ENCODE measurements at places on chromosomes 7 and 10. TPM values are rescaled to one million over a fixed set of nuclear protein-coding genes. Genes with fewer than 3 reads are reported as not detected.

The PNLIP gene
- 0.57 TPM for polyA plus RNA-seq

The MCM7 gene
- 88.3 TPM for polyA plus RNA-seq

The ASB10 gene
- polyA plus RNA-seq: 0.12 TPM

The PHYHIPL gene
- 251 TPM for polyA plus RNA-seq

The ENTPD1 gene
- 23.6 TPM for polyA plus RNA-seq

The CYCS gene
- 234 TPM for polyA plus RNA-seq

The ANLN gene
- 12.5 TPM for polyA plus RNA-seq

The CNNM2 gene
- polyA plus RNA-seq: 12.6 TPM

The POLR2J2 gene
- 11.5 TPM for polyA plus RNA-seq

The CTNNA3 gene
- 24.8 TPM for polyA plus RNA-seq

The PPIF gene
- polyA plus RNA-seq: 48.9 TPM

The FFAR4 gene
- 0.30 TPM for polyA plus RNA-seq

The CLDN3 gene
- polyA plus RNA-seq: 0.67 TPM

The MTERF1 gene
- polyA plus RNA-seq: 13.2 TPM

The OGDHL gene
- 27.9 TPM for polyA plus RNA-seq

The H2BK1 gene
- not detected for polyA plus RNA-seq

The ARL3 gene
- 61.1 TPM for polyA plus RNA-seq

The NME8 gene
- not detected for polyA plus RNA-seq

The CXCL12 gene
- polyA plus RNA-seq: 106 TPM

The CYP2C19 gene
- polyA plus RNA-seq: 0.08 TPM

The WDFY4 gene
- polyA plus RNA-seq: 3.3 TPM

The CARD11 gene
- 1.2 TPM for polyA plus RNA-seq

The GDF2 gene
- polyA plus RNA-seq: not detected

The GPC2 gene
- polyA plus RNA-seq: 53.6 TPM

The ZNF32 gene
- polyA plus RNA-seq: 67.9 TPM

The NKX2-3 gene
- not detected for polyA plus RNA-seq

The ACBD5 gene
- 51.6 TPM for polyA plus RNA-seq

The ADAM8 gene
- 3.1 TPM for polyA plus RNA-seq

The ETV1 gene
- polyA plus RNA-seq: 34.9 TPM

The GPER1 gene
- polyA plus RNA-seq: 10.2 TPM

The FUOM gene
- polyA plus RNA-seq: 7.8 TPM

The CALML3 gene
- polyA plus RNA-seq: not detected

The FBXL13 gene
- polyA plus RNA-seq: 2.8 TPM

The ACHE gene
- polyA plus RNA-seq: 108 TPM

The TMEM26 gene
- polyA plus RNA-seq: 1.9 TPM

The HELLS gene
- 17.5 TPM for polyA plus RNA-seq

The LRRD1 gene
- polyA plus RNA-seq: 0.89 TPM

The SNX10 gene
- polyA plus RNA-seq: 69.4 TPM

The ZNHIT1 gene
- 80.9 TPM for polyA plus RNA-seq

The FGL2 gene
- polyA plus RNA-seq: 3.9 TPM

The LLCFC1 gene
- 0.38 TPM for polyA plus RNA-seq

The OR2A12 gene
- 0.03 TPM for polyA plus RNA-seq
